ENCODE measurements at places on chromosomes 1 and 21.

DNA sequence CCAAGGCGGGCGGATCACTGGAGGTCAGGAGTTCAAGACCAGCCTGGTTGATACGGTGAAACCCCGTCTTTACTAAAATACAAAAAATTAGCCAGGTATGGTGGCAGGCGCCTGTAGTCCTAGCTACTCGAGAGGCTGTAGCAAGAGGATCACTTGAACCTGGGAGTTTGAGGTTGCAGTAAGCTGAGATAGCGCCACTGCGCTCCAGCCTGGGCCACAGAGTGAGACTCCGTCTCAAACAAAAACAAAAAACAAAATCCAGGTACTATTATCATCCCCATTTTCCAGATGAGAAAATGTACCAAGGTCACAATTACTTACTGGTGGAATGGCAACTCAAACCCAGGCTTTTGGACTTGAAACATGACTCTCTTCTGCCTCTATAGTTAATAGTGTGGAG is 4.5 kb downstream of the TOMM20 start:
- DNase-seq: no peak

DNA sequence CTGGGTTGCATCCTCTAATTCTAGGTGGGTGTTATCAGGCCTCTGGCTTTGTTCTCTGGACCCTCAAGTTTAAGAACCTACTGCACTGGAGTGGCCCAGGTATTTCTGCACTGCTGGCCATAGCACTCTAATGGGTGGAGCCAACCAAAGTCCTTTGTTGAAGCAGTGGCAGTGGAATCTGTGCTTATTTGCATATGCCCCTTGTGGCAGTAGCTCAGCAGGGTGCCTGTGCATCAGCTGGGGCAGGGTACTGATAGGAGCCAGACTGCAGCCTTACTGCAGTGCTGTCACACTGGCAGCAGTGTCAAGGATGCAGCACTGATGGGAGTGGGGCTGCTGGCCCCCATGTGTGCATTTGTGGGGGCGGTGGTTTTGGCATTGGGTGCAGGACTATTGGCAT is 660.6 kb downstream of the LRRIQ3 start:
- DNase-seq: no peak

DNA sequence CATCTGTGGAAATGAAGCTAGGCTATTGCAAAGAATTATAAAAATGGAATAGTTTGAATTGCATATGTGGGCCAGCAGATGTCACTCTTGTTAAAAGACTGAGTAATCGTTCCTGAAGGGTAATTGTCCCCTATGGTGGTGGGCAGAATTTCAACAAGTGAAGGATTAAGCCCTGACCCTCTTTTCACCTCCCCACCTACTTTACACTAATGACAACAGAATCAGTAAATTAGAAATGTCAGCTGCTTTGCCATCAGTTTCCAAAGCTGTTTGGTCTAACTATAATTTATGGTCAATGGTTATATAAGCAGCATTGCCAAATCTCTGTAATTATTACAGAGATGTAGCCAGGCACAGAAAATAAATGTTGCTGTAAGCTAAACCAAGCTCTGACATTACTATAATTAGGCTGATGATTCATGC is 898.6 kb downstream of the AMY1C start:
- no peak for DNase-seq

DNA sequence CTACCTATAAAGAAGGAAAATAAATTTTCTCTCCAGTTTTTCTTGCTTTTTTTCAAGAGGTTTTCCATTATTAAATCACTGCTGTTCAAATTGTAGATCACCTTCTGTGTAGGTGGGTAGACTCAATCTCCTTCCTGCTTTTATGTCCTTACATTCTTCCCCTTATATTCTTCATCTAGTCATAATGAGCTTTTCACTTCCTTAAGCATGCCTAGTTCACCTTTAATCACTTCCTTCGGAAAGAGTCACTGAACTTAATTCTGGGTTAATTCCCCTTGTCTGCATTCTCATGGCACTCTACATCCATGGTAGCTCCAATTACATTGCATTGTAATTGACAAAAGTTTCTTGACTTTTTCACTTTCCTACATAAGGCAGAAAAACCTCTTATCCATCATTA is 6.1 kb upstream of the FAM177B start:
- no peak for DNase-seq

DNA sequence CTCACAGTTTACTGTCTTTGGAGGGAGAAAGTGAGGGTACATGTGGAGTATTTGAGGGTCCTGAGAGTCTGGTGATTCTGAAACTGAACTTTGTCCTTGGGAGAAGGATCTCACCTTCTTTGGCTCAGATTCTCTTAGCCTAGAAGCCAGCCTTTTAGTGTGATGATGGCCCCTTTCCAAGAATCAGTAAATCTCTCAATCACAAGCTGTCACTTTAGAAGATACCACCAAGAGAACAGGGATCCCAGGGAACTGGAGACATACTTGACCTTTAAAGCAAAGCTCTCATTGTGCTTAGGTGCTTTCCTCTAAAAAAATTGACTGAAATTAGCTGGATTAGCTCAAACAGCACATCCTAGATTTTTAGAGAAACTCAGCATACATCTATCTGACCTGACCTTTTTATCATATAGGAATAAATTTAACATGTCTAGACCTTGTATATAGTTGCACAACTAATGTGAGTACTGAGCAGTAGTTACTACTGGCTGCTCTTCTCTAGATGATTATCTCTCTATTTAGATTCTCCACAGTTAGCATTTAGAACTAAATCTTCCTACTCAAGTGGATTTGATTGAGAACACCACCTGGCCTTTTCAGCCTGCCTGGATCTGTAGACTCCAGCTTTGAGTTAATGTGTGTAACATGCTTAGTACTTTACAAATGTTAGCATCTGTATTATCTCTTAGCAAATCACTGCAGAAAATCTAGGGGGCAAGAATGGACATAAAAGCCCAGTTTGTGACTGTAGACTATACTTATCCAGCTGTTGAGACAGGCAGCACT is 157.7 kb downstream of the MAST2 start:
- no peak for DNase-seq

GRCh38 chr1:57530206-57530910 is 106.5 kb upstream of the DAB1 start:
- DNase-seq: no peak

DNA sequence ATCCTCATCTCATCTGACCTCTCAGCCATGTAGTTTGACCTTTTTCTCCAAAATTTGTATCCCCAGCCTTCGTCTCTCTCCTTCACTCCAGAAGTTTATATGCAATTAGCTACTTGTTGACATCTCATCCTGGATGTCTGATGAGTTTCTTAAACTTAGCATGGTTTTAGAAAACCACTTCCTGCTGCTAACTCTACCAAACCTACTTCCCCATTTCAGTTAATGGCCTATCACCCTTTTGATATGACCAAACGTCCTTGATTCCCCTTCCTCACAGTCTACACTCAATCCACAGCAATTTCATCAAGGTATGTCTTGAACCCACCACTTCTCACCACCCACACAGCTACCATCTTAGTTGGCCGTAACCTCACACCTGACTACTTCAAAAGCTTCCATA is 121.9 kb downstream of the LRRC40 start:
- no peak for DNase-seq

DNA sequence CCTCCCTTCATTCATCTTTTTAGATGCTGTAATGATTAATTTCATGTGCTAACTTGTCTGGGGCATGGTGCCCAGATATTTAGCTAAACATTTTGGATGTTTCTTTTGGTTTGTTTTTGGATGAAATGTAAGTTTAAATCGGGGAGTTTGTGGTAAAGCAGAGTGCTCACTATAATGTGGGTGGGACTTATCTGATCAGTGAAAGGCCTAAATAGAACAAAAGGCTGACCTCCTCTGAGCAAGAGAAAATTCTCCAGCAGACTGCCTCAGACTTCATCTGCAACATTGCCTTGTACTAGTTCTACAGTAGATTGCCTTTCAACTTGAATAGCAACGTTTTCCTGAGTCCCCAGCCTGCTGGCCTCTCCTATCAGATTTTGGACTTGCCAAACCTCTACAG is 183.6 kb downstream of the S1PR1 start:
- no peak for DNase-seq

DNA sequence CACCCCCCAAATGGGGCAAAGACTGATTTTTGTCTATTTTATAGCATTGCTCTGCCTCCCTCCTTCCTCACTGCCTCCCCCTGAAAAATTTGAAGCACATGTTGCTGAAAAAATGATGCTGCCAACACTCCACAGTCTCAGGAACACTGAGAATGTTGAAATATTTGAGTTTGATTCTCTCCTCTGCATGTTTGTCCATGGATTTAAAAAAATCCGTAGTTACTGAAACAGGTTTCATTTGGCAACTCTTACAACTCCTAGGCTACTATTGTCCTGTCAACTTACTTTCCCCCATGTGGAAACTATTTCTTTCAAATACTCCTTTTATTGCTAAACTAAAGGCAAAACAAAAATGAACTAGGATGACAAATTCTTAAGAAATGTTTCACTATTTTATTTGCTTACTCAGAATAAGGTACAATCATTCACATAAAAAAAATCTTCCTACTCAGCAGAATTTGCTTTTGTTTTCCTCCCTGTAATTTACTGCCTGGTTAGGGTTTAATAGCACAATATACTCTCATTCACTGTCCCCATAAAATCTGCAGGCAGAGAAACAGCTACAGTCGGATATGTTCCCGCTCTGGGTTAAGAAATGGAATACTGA is 50.2 kb downstream of the C21orf91 start:
- no peak for DNase-seq

DNA sequence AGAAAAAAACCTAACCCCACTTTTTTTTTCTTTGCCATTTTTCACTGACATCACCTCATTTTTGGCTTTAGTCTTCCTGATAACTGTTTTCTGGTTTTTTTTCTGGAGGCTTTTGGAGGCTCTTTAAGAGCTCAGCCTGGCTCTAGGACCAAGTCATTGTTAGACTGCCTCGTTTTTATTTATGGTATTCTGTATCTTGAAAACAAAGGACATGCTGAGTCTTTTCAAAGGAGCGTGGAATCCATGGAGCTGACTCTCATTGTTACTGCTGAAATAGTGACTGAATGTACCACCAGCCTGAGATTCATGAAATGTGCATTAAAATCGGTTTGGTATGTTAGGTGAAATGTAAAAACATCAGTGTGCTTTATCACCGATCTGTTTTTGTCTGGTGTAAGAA is 28.0 kb downstream of the RASAL2 start:
- no peak for DNase-seq

DNA sequence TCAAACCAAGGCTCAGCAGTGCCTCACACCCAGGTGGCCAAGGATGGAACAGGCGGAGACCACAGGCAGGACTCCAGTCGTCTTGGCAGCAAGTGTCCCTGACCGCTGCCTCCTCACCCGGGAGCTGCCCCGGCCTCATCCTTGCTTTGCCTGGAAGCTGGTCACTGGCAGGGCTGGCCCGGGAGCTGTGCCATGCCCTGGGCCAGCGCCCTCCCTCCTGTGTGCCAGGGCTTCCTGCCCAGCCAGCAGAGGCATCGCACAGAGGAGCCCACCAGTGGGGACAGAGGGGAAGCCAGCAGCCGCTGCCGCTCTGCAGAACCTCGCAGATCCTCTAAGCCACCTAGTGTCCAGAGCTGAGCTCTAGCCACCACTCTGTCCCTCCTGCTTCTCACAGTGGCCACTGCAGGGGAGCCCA is 7.8 kb downstream of the CASZ1 start:
- no peak for DNase-seq

DNA sequence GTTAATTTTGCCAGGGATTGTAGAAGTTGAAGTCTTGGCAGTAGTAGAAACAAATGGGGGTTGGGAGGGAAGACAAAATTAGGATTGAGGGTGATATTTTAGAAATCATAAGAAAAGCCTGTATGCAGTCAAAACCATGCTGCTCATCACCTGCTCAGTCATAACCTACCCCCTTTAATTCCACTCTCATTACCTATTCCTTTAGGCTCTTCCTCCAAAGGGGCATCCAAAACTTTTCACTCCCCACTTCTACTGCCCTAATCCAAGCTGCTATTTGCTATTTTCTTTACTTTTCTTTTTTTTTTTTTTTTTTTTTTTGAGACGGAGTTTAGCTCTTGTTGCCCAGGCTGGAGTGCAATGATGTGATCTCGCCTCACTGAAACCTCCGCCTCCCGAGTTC is 11.5 kb downstream of the H3-3A start:
- no peak for DNase-seq

GRCh38 chr1:173417563-173417962 is 59.6 kb upstream of the PRDX6 start:
- DNase-seq: no peak

DNA sequence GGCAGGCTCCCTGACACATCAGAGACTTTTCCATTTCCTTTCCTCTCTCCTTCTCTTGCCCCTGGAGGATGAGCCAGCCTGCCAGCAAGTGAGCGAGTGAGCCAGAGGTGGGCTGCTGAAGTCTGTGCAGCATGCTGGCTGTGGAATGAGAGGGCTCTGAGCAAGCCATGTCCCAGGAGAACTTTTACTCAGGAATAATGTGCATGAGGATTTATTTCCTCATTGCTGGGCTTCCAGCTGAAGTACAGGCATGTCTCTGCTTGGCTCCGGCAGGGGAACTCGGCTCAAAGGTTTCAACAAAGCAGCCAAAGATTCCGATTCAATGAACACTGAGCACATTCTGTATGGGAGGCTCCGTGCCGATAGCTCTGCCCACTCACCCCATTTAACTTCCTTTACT is 43.7 kb downstream of the UBIAD1 start:
- DNase-seq: no peak

- DNase-seq: no peak
Observed at GRCh38 chr1:1921459-1921862, 2.4 kb upstream of the TMEM52 start.

- no peak for DNase-seq
Observed at GRCh38 chr1:161702250-161702649, 4.8 kb upstream of the FCRLA start.

DNA sequence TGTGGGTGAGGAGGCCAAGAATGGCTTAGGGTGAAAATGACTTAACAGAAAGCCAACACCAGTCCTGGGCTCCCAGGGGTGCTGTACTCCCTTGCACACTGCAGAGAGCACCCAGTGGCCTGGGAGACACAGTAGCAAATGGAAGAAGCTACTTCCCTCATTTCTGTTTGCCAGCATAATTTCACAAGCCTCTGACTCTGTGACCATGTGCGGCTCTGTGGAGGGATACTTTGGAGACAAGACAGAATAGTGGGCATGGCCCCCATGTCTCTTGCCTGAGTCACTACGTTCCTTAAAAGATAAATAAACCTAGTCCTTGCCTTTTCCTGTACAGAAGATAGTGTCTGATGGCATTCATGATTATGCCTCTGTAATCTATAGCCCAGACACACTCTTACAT is 38.1 kb downstream of the TRIM62 start:
- DNase-seq: no peak

- peak; percentile 80 for DNase-seq
Observed at GRCh38 chr1:19814681-19815503, at the start of gene RNF186. Gene RNF186, minus strand, starts transcription at chr1:19815283. Its CDS starts 182 bp downstream, at chr1:19815101.

- no peak for DNase-seq
Observed at GRCh38 chr1:238895911-238896310, 490.5 kb upstream of the CHRM3 start.
